Fibroblast of mammary gland (primary cell): ENCODE measurements at places on chromosomes 13 and 19.

DNA sequence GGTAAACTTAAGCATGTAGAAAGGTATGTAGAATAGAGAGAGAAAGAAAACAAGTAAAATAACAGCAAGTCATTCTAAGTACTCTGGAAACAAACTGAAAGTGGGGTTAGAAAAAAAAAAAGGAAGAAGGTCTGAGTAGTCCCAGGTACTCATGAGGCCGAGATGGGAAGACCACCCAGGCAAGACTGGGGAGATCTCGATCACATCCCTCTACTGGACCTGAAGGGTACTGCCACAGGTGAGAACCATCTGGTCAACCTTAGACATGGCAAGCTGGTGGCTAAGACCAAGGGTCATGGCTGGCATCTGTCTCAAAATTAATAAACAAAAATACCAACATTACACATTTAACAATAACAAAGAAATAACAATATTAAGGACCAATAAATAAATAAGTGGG lies 36.3 kb upstream of the ZNF724 start:
- DNase-seq = no peak

- DNase-seq = no peak
Observed at GRCh38 chr13:87356314-87356713, 314.9 kb upstream of the SLITRK5 start.

GRCh38 chr19:57747472-57747807 lies 825 bp downstream of the ZNF776 start:
- no peak for DNase-seq

GRCh38 chr13:111152844-111153243 lies 37.7 kb downstream of the ARHGEF7 start:
- DNase-seq = peak; percentile 24

DNA sequence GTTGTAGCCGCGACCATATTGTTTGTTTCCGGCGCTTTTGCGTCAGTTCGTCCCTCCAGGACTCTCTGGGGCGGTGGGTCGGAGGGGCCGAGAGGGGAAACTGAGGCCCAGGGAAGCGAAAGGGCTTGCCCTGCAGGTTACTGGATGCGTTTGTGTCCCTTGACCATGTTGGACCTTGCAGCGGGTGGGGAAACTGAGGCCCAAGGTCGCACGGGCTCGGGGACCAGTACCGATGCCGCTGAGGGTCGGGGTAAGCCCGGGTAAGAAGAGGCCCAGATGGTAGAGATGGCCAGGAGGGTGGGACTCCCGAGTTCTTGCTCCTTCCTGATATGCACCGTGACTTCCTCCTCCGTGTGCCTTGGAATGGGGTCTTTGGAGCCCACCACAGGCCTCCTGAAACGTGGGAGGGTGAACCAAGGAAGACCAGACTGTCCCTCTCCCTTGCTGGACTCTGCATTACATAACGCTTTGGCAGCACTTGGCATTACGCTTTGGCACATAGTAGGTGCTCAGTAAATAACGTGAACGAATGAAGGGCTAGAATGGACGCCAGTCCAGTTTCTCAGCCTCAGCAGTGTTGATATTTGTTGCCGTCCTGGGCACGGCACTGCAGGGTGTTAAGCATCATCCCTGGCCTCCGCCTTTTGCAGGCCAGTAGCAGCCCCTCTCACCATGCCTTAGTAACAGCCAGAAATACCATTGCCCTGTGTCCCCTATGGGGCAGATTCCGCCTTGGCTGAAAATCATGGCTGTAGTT lies 743 bp downstream of the CHAF1A start:
- no peak for DNase-seq

GRCh38 chr13:50128428-50128931 lies 113.2 kb downstream of the KCNRG start:
- no peak for DNase-seq

GRCh38 chr19:6970443-6970842 lies 50.8 kb downstream of the MBD3L2B start:
- DNase-seq = no peak

DNA sequence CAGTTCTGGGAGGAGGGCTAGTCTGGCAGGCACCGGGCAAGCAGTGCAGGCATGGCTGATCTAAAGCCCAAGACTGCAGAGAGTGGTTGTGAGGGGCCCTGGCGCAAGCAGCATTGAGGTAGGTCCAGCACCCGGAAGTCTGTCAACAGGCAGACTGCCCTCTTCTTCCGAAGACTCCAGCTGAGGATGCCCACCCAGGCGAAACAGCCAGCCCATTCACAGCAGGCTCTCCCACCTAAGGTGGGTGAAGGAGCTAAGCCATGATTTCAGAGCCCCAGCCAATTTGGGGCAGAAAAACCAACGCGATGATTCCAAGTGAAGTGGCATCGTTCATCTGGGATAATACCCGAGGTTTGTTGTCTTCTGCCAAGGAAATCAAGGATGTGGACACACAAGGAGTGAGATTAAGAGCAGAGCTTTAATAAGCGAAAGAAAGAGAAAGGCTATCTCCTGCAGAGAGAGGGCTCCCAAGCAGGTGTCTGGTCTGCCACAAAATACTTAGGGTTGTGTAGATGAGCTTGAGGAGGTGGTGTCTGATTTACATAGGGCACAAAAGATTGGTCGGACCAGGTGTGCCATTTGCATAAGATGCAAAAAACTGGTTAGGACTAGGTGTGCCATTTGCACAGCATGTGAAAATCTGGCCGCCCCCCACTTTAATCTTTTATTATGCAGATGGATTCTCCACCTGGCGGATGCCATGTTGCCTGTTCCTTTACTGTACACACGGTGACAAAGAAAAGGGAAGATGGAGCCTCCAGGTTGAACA lies 22.6 kb downstream of the FAM124A start:
- no peak for DNase-seq

DNA sequence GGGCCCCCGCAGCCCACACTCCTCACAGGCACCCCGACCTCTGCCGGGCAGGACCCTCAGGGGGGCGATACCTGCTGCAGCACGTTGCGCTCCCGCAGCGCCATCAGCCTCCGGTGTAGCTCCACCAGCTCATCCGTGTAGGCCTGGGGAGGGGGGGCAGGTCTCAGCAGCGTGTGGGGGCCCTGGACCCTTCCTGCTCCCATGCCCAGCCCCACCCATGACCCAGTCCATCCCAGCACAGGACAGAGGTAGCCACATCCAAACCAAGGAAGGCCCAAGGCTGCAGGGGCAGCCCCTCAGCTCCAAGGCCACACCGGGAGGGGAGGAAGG lies 66.5 kb downstream of the MLLT1 start:
- DNase-seq = no peak

GRCh38 chr19:48926909-48927308 lies 6.6 kb upstream of the DHDH start:
- peak; percentile 100 for DNase-seq

GRCh38 chr13:25803641-25804040 lies 248.2 kb downstream of the SHISA2 start:
- DNase-seq = no peak

DNA sequence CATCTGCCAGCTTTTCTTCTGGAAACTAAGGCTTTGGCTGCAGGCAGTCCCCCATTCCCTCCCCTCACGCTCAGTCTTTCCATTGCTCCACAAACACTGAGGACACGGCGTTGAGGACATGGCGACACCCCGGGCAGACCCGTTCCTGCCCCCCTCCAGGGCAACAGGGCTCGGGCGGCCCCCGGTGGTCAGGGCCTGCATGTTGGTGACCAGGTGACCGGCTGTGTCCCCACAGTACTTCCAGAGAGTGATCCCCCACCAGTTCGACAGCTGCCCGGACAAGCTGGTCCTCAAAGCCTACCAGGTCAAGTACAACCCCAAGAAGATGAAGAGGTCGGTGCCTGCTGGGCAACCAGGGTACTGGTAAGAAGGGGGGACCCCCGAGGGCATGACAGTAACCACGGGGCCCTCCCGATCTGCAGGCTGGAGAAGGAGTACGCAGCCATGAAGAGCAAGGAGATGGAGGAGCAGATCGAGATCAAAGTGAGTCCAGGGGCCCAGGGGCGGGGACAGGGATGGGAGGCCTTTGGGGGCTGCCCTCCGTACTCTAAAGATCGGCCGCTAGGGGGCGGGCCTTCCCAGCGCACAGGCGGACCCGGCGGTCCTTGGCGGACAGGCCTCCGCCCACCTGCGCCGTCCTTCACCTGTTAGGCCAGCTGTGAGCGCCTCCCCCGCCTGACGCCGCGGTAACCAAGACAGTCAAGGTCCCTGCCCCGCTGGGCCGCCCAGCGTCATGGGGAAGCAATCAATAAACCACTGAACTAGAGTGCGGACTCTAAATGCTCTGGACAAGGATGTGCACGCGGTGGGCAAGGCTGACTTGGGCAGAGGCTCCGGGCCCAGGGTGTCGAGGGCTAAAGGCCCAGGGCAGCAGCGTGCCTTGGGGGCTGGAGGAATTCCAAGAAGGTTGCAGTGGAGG lies 21.1 kb downstream of the PRR36 start:
- DNase-seq = peak; percentile 49

GRCh38 chr13:40672765-40673397 lies 6.4 kb upstream of the FOXO1 start:
- no peak for DNase-seq

GRCh38 chr19:42352301-42353259 lies 27.1 kb downstream of the MEGF8 start:
- DNase-seq = no peak

- DNase-seq = no peak
Observed at GRCh38 chr13:35567406-35567980, 91.0 kb upstream of the MAB21L1 start.

DNA sequence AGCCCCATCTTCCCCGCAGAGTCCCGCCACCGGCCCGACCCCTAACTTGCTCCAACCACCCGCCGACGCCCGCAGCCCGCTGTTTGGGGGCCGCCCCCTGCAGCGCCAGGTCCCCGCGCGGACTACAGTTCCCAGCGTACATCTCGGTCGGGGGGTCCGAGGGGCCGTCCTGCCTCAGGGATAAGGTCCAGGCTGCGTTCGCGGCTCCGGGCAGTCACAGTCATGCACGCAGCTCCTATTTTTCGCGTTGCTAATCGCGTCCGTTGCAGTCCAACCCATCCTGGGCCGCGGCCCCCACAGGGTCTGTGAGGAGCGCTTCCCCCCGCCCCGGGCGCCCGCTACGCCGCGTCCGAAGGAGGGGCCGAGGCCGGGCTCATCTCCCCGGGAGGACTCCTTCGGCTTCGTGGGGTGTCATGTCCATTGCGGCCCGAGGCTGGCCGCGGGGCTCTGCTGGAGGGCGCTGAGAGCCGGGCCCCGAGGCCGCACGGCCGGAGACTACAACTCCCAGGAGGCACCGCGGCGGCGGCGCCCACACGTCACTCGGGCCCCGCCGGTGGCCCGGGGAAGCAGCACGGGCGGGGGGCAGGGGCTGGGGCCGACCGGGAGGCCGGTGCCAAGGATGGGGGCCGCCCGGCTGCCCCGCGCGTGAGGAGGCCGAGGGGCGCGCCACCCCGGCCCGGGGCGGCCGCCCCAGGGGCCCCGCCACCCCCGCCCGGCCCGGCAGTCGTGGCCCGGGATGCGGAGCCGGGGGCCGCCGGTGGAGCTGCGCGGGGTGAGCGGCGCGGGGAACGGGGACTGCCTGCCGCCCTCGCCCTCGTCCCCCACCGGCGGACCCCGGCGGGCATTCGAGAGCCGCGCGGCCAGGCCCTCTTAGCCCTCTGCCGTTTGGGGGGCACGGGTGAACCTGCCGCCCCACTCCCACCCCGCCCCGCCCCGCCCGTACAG lies at the start of gene MAP3K10:
TSS of gene MAP3K10 (plus strand) at position 536 of the 945 bp plus-strand sequence. CDS start 606 bp downstream, outside the sequence.
- DNase-seq = peak; percentile 68

DNA sequence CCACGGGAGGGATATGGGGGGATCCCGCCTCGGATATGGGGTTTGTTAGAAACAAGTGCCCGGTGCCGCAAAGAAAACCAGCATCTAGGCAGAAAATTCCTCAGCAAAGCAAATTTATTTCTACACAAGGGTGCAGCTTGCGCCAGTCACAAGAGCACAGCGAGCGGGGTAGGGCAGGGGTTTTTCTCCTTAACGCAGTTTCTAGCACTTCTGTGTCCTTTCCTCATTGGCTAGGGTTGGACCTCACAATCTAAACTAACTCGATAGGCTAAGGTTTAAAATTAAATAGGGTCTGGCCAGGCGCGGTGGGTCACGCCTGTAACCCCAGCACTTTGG lies 595 bp downstream of the ZNF440 start:
- peak; percentile 53 for DNase-seq

DNA sequence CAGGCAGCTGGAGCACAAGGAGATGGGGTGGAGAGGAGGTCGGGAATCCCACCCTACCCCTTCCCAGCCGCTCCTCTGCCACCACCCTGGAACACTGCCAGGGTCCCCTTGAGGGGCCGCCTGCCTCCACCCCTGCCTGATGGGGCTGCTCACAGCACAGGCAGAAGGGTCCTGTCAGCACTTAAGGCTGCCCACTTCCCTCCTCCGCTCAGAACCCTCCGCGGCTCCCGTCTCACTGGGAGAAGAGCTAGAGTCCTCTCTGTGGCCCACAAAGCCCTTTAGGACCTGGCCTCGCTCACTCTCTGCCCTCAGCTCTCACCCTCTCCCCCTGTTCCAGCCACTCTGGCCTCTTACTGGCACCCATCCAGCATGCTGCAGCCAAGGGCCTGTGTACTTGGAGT lies 3.4 kb upstream of the POLD1 start:
- no peak for DNase-seq

DNA sequence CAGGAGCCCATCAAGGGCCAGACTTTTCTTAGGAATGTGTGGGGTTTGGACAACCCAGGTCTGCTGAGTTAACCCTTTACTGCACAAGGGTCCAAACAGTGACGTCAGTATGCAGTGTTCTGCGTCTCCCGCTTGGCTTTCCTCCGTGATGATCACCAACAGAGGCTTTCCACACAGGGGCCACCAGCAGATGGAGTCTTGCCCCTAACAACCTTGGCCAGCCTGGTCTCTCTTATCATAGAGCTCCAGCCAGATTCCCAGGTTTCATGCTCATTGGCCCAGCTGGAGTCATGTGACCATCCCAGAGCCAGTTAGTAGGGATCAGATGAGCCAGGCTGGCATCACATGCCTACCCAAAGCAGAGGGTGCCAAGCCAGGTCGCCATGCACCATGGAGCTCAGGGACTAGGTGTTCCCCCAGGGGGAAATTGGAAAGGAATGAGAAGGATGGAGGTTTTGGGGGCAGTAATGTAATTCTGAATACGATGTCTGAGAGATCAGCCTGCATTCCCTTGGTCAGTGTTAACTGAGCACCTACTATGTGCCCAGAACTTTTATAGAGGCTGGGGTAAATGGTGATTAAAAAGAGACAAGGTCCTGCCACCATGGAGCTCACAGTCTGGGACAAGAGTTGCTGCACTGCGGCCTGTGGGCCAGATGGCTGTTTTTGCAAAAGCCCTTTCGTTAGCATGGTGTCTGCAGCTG lies 61.2 kb downstream of the MYH14 start:
- DNase-seq = peak; percentile 12

DNA sequence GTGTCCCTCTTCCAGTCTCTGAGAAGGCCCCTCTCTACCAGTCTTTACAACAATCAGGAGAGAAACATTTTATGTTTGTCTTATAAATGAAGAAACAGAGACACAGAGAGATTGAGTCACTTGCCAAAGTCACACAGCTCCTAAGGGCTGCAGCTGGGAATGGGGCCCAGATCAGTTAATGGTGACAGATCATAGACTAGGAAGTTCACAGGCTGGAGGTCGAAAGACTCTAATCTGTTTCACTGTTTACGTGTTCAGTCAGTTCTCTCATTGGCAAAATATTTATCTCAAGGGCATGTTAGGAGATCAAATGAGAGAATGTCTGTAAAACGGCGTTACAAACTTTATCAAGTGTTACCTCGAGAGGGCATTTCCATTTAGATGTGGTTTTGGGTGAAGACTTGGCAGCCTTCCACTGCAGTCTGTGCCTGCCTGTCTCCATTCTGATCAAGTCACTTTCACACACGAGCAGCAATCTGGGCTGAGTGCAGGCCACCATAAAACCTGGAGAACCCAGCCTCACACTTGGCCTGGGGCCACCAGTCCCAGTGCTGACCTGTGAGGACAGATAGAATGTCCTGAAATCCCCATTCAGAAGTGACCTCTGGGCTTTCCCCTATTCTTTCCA lies 65.1 kb downstream of the SIAH3 start:
- DNase-seq = no peak
